Activated CD4-positive, alpha-beta memory T cell treated with anti-CD3 and anti-CD28 coated beads, Interleukin-2, amount 10 ng/mL, durations not matched to agents 7 days and 5 days (primary cell): ENCODE measurements at places on chromosomes 4 and X. TPM values are rescaled to one million over a fixed set of nuclear protein-coding genes. Genes with fewer than 3 reads are reported as not detected.

GRCh38 chr4:139208404-139208945 lies 31.5 kb upstream of the ELF2 start:
- no peak for DNase-seq

DNA sequence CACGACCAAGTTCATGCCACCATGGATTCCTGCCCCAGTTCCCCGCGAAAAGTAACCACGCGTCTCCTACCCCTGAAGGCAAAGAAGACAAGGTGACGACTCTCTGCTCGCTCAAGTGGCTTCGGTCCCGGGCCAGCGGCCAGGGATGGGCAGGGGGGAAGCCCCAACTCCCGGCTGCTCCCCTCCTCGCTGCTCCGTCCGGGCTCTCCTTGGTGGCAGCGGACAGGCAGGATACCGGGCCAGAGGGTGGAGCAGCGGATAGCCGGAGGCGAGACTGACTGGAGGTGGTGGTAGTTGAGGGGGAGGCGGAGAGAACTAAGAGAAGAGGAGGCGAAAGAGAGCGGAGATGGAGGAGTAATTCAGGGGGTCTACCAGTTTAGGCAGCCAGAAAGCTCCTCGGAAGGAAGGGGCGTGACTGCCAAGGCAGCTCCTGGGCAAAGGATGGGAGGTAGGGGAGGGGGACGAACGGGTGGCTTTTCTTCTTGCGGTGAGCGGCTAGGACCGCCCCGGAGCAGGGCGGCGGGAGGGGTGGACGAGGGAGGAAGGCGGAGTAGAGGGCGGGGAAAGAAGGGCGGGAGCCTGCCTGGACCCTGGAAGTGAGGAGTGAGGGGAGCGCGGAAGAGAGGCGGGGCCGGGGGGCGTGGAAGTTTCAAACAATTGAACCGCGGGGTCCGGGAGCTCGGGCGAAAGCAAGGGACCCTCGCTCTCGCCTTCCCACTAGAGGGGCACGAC lies at the start of gene AMOT:
Gene AMOT, minus strand, starts transcription at position 450 of the 732 bp plus-strand sequence. CDS start 17,705 bp downstream, outside the sequence.
- peak; percentile 45 for DNase-seq

DNA sequence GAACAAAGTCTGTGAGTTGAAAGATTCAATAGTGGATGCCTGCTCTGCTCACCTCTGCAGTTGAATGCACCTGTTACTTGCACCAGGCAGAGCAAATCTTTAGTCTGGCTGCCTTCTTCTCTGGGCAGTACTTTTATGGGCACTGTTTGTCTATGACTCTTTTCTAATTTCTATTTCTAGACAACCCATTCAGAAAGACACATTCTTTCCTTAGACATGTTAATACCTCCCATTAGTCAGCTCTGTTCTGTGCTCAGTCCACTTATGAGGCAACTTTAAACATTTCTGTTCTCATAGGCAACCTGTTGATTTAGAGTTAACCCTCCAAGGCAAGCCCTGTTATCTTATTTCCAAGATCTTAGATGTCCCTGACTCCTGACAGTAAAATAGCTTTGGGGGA lies 108.9 kb downstream of the SYNPO2 start:
- no peak for DNase-seq

GRCh38 chr4:181272422-181272821 lies 970.8 kb upstream of the TENM3 start:
- DNase-seq: no peak

DNA sequence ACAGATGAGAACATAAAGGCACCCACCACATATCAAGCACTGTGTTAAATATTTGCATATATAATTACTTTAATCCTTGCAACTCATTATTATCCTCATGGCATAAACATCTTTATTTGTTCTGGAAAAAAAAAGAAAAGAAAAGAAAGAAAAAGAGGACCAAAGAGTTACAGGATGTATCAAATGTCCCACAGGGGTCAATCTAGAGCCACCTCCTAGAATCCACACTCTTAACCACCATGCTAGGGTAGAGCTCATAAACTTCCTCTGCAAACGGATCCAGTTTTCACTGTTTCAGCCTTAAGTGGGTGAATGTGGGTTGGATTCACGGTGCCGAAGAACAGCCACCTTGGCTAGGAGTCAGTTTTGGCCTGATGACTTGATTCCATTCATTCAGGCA lies 171.1 kb upstream of the PPARGC1A start:
- DNase-seq: no peak

- DNase-seq: no peak
Observed at GRCh38 chr4:10662937-10663336, 21.6 kb downstream of the CLNK start.

DNA sequence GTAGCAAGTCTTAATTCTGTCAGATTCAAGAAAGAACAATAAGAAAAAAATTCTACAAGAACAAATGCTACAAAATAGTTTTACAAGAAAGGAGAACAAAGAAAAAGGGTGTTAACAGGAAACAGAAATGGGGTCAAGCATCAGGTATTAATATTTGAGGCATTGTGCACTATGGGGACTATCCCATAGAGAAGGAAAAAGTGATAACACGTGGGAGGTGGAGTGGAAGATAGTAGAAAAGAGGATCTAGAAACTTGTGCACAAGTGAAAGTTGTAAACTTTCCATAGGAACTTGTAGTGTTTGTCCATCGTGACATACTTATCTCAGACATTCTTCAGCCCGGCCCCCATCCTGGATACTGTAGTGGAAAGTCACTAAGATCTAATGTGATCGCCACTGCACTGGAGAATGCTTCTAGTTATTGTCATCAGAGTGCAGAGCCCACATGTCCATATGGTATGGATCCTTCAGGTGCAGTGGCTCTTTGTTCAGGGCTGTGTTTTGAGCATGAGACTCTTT lies 15.4 kb upstream of the NFXL1 start:
- no peak for DNase-seq

- DNase-seq: no peak
Observed at GRCh38 chr4:158775091-158775651, 6.3 kb downstream of the FNIP2 start.

DNA sequence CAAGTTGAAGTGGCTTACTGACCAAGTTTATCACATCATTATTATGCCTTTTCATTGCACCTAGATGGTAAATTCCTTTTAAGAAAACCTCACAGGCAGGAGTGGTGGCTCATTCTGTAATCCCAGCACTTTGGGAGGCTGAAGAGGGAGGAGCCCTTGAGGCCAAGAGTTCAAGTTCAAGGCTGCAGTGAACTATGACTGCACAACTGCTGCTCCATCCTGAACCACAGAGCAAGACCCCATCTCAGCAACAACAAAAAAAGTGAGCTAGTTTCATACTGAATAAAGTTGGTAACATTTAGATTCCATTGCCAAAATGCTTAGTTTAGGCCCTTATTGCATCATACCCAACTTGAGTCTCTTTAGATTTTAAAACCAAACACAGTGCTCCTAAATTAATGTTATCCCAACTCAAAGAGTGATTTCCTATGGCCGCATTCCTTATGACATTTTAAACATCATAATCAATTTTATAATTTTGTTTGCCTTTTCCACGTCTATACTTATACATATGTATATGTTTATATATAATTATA lies 36.0 kb downstream of the PDS5A start:
- no peak for DNase-seq

DNA sequence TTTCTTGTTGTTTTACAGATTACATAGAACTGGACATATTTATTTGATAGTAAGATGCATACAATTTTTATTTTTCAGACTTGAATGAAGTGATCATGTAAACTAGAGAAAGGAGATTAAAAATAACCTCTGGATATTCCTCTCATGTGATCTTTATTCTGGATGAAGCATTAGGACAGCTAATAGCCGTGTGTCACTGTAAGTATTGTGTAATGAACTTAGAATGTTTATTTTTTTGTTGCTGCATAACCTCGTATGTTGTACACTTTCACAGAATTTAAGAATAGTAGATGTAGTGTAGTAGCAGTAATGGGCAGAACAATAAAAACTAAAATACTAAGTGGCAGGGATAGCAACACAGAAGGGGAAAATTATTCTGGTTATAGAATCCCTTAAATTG lies 2094.5 kb upstream of the TENM3 start:
- no peak for DNase-seq

GRCh38 chr4:139852612-139853269 lies 187.1 kb downstream of the MGST2 start:
- no peak for DNase-seq

DNA sequence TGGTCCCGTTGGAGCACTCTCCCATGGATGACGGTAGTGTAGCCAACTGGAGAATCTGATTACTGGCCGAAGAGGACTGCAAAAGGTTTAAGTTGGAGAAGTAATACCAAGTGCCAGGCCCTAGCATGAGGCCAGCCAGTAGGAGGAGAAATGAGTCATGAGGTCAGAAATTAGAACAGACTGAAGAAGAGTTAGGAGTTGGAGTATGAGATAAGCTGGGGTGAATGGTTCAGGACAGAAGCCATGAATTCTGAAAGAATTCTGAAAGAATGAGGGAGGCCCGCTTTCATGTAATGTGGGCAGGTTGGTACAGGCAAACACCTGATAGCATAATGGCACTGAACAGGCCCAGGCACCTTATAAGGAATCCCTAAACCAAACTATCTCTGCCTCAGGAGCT lies 18.4 kb upstream of the STK26 start:
- no peak for DNase-seq

GRCh38 chrX:155056877-155057792 lies 13.8 kb downstream of the CMC4 start:
- peak; percentile 57 for DNase-seq

DNA sequence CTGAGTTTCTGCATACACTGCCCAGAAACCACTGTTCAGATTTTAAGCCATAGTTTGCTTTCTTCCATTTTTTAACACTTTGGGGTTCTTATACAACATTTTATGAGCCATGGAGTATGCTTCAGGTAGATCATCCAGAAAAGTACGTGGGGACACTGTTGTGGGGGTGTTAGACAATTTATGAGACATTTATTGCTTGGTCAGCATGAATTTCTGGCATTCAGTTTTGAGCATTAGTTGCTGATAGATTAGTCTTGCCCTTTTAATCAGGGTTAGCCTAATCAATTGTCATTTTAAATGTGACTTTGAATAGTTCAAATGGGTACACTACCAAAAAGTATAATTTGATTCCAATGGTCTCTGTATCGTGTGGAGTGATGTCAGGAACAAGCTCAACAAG lies 434.9 kb downstream of the GPM6A start:
- no peak for DNase-seq

DNA sequence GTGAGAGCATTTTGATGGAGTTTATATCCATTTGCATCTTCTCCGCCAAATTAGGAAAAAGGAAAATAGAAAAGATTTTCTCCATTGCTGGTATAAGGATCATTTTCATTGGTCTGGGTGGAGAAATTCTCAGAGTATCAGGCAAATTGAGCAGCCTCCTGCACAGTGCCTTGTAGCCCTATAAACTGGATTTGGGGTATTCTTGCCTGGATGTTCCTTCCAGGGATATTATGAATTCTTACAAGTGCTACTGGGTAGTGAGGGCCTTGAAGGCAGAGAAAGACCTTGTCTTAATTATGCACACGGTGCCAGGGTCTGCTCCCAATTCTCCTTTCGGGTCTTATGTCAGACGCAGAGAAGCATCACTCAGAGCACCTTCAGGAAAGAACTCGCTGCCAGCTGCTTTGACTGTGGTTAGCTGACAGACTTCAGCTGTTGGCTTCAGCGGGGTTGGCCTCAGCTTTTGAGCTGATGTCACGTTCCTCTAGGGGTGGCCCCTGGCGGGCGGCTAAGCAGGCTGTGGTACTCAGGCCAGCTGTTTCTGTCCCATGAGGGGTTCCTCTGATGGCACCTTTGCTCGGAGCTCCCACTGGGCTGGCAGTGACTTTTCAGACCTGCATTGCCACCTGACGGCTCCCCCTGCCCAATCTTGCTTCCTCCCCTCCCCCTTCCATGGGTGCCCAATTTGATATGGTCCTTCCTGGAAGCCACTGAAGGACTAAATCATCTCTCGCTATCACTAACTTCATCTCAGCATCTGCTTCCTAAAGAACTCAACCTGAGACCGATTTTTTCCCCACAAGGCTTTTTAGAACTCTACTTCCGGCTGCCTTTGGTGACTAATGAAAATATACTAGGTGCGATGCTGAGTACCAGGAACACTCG lies 519.5 kb downstream of the BCOR start:
- peak; percentile 54 for DNase-seq

DNA sequence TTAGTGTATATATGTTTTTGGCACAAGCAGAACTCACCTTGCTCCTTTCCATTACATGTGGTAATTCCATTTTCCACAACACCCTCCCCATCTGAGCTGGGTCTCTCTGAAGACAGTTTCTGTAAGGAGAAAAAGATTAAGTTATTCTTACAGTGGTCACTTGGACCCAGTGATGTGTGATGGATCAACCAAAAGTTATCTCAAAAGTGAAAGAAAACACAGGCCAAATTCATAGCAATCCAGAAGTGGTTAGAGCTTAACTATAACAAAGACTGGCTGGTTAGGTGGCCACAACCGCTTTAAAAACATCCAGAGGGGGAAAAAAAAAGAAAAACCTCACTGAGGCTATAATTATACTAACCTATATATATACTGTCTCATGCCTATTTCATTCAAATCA lies 123.7 kb downstream of the AFAP1 start:
- DNase-seq: no peak

DNA sequence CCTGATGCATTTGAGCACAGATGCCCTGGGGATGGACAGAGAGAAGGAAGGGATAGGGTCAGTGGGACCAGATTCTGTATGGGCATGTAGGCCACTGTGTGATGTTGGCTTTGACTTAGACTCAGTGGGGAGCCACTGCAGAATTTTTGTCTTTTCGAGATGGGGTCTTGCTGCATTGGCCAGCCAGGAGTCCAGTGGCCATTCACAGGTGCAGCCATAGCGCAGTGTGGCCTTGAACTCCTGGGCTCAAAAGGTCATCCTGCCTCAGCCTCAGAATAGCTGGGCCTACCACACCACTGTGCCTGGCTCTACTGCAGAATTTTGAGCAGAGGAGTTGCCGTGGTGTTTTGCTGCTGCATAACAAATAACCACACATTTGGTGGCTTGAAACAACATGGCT lies 22.8 kb downstream of the TBC1D14 start:
- DNase-seq: no peak

GRCh38 chr4:133624744-133625143 lies 475.6 kb downstream of the PCDH10 start:
- DNase-seq: no peak

GRCh38 chr4:83569987-83570386 lies 34.1 kb downstream of the GPAT3 start:
- no peak for DNase-seq

DNA sequence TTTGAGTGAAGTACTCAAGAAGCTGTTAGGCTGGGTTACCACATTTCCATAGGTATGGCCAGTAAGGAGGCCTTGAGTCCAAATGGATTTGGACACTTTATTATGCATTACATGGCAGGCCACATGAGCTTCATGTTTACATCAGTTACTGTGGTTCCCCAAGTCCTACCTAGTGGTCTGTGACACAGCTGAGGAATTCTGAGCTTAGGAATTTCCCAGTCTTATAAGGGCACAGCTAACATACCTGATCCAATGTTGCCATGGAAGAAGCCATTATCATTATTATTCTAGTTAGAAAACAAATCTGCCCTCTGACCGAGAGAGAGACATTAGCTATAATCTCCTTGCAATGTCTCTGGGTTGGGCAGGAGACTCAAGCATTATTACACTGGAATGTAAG lies 174.4 kb upstream of the NUDT10 start:
- DNase-seq: no peak

- no peak for DNase-seq
Observed at GRCh38 chr4:72858328-72858727, 211.2 kb downstream of the COX18 start.

The PDGFC gene
- not detected for total RNA-seq

The FRG2 gene
- not detected for total RNA-seq

The ANXA10 gene
- total RNA-seq: not detected

The STOX2 gene
- total RNA-seq: not detected

The FAT4 gene
- not detected for total RNA-seq

The RRH gene
- 0.23 TPM for total RNA-seq
